SK-N-DZ (cell line): ENCODE measurements at places on chromosomes 2 and 18.

GRCh38 chr18:37511721-37512298 lies 53.8 kb downstream of the CELF4 start:
- DNase-seq = no peak

DNA sequence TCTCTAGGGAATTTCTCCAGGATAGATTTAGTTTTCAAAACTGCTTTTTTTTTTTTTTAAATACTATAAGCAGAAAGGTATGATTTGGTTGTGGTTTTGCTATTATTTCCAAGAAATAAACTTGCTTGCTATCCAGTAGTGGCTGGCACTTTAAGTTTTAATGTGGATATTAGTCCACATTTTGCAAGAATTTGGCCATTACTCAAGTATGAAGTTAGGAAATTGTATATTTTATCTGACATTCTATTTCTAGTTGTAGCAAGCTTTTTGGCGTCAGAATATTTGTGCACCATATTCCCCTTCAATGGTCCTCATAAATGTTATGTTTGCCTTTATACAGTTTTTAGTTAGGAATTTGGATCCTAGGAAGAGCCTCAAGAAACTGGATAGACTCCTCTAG lies 226.3 kb downstream of the ZNF521 start:
- DNase-seq = no peak

GRCh38 chr2:175404839-175405238 lies 223.3 kb upstream of the ATP5MC3 start:
- DNase-seq = no peak

DNA sequence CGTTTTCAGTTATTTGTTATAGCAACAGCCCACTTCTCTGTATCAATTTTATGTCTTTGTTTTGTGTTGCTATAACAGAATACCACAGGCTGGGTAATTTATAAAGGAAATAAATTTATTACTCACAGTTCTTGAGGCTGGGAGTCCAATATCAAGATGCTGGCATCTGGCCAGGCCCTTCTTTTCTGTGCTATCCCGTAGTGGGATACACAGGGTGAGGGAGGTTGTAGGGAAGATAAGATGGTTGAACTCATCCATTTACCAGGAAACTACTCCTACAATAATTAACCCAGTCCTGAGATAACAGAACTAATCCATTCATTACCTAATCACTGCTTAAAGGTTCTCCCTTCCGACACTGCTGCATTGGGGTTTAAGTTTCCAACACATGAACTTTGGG lies 220.7 kb downstream of the TPGS2 start:
- no peak for DNase-seq
